ENCODE measurements at places on chromosomes 11 and 22. TPM values are rescaled to one million over a fixed set of nuclear protein-coding genes. Genes with fewer than 3 reads are reported as not detected.

GRCh38 chr11:121420398-121420797 is 31.7 kb upstream of the SORL1 start:
- DNase-seq: no peak

- DNase-seq: no peak
These were observed 15.4 kb upstream of the CPT1A start for GRCh38 chr11:68857037-68857586.

DNA sequence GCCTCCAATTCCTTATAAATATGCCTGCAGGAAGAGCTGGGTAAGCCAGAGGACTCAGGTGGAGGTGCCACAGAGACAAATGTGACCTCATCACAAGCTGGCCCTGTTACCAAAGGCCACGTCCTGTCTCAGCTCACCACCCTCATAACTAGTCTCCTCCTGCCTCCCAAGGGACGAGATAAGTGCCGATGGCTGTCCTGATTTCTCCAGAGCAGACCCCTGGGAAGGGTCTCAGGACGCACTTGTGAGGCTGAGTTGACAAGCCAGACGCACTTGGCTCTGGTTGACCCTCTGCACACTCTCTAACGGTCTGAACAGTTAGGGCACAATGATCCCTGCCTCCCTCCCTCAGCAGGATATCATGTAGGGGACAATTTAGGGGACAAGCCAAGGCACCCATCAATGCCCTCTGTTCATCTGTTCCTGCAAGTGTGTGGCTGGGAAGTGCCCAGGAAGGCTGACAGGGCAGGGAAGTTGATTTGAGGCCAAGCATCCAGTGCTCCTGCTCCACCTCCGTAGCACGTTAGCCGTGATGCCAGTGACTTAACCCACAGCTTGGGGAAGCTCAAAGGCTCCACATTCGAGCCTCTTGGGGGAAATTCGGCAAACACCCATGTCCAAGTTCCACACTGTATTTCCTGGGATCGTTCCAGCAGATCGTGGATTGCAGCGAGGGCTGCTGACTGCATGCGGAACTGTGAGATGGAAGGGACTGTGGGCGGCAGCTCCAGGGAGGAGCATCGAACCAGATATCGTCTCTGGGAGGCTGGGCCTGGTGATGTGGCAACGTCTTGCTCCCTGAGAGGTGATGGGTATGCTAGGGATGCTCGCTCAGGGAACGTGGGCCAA is 2.8 kb downstream of the SMIM38 start:
- no peak for DNase-seq

DNA sequence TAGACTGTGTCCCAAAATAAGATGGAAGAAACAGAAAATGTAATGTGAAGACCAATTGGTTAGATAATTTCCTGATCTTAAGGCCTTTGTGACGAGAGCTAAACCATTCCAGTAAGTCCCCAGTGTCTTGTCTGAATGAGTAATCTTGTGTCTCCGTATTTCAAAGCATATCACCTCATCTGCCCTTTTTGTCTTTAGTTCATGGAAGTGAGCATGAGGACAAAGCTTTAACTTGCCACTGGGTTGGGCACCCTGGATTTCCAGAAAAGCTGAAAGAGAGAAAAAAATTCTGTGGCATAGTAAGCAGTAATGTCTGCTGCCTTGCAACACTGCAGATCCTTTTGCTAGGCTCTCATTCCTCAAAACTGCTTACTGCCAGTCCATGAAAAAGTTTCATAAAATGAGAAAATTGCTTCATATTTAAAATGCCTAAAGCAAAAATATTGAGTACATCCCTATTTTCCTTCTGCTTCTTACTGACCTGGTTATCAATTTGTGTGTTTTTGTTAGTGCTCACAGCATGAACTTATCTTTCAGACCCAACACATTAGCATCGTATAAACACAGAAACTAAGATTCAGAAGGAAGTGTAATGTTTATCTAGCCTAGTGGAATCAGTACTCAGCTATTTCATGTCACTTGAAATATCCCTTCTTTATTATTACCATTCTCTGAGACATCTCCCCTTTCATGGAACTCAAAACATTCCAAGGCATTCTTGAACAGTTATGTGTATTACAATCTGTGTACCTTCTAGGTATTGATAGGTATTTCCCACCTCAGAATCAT is 5.3 kb downstream of the CASP12 start:
- DNase-seq: no peak

Gene MUC2
- total RNA-seq: not detected

Gene HMOX1
- total RNA-seq: 8.8 TPM

Gene LDHAL6A
- not detected for total RNA-seq

All from chondrocyte (in vitro differentiated cells).